NB4 (cell line): ENCODE measurements at places on chromosomes 1 and 21.

GRCh38 chr1:20486457-20487235, 636 bp upstream of the CAMK2N1 start:
- no peak for DNase-seq

DNA sequence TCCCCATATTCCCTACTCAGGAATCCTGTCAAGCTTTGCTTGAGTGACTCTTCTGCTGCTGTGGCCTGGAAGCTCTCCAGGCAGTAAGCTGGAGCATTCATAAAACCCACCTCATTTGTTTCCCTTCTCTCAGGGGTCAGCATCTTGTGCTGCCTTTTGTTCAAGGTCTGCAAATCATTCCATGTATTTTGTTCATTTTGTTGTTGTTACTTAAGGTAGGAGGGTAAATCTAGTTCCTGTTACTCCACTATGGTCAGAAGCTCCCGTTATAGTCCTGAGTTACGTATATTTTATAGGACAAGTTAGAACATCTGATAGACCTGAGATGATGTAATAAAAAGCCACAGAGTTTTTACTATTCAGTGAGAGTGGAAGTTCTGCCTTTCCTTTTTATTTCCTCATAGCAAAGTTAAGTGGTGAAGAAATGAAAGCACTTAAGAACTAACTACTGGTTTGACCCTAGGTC, 9.9 kb downstream of the SYNJ1 start:
- DNase-seq, result peak; percentile 81

- peak; percentile 36 for DNase-seq
Observed at GRCh38 chr21:31895077-31895835, 22.4 kb downstream of the HUNK start.

GRCh38 chr1:238642231-238642630, 744.1 kb upstream of the CHRM3 start:
- no peak for DNase-seq

DNA sequence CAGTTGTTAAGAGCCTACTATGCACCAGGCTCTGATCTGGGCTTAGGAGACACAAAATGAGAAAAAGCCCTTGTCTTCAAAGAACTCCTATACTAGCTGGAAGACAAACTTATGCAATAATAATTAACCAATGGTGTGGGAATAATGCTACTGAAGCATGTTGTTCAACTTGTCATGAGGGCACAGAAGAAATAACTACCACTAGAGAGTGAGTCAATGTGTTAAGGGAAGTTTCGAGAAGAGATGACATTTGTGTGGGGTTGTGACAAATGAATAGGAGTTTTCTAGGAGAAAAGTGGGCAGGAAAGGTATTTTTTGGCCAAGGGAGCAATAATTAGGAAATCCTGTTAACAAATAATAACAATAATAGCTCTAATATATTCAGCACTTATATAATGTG, 205.0 kb downstream of the PDE4B start:
- DNase-seq, result no peak

GRCh38 chr1:226891846-226892523, 21.6 kb downstream of the PSEN2 start:
- no peak for DNase-seq
